ENCODE measurements at places on chromosomes 1 and 21.

GRCh38 chr1:2212532-2213491 is 15.3 kb upstream of the SKI start:
- peak; percentile 83 for DNase-seq

DNA sequence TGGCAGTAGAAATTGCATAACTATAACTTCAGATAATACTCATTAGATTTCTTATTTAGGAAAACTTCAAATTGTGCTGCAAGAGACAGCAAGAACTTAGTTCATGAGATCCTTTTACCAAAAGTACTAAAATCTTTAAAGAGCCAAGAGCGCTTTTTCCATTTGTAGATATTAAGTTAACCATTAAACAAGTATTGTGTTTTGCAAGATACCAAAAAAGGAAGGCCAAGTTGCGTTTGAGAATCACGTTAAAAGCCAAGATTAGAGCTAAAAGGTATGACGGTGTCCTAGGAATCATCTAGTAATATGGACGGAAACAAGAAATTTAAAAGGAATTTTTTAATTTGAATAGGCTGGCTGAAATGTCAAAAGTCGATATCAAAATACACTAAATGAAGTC is 361.3 kb upstream of the LYPLAL1 start:
- no peak for DNase-seq

GRCh38 chr1:24199291-24199900 is 12.3 kb upstream of the IFNLR1 start:
- peak; percentile 67 for DNase-seq

DNA sequence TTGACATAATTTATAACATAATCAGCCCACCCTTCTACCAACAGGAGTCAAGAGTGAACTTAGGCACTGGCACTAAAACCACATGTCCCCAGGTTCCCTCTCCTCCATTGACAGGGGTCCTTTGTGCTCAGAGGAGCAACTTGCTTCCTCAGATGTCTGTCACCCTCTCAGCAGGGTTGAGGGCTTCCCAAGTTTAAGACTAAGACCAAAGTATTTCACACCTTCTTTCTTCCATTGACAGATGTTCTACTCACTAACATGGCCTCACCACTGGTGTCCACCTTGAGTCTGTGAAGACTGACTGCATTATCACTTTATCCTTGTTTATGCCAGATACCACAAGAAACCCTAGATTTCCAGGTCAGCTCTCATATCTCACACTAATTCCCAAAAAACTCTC is 56.5 kb downstream of the CCDC18 start:
- DNase-seq: no peak

DNA sequence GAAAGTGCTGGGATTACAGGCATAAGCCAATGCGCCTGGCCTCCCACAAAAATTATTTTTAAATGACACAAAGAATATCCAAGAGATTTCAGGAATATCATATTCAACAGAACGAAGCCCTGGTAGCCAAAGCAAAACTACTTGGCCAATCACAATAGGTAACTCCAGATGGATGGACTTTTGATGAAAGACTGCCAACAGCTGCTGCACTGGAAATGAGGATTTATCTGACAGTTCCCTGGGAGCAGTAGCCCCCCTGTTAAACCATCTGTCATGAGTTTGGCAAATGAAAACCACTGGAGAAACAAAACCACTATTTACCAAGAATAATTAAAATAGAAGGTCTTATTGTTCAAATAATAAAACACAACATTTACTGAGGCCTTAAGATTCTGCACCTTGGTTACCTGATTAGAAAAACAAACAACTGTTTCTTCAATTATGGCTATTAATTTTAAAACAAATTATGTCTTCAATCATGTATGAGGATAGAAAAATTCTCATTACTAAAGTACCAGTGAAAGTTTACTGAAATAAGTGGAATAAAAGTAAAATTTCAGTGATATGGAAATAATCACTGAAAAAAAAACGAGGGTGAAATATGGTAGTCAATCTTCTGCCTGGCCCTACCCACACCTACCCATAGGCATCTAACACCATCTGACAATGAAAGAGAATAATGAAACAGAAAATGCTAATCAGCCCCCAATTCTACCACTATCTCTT is 34.3 kb upstream of the PSMG1 start:
- DNase-seq: no peak

GRCh38 chr1:20775700-20776099 is 11.4 kb downstream of the HP1BP3 start:
- DNase-seq: no peak

GRCh38 chr1:53554592-53555305 is 95.5 kb downstream of the DMRTB1 start:
- no peak for DNase-seq

GRCh38 chr1:92769856-92770255 is 15.1 kb downstream of the EVI5 start:
- no peak for DNase-seq

- DNase-seq: no peak
Observed at GRCh38 chr21:36122977-36123376, 11.9 kb upstream of the CBR3 start.

- DNase-seq: no peak
Observed at GRCh38 chr21:42833859-42834725, 45.2 kb downstream of the WDR4 start.

GRCh38 chr1:61743716-61744580 is 1.7 kb downstream of the PATJ start:
- DNase-seq: no peak

DNA sequence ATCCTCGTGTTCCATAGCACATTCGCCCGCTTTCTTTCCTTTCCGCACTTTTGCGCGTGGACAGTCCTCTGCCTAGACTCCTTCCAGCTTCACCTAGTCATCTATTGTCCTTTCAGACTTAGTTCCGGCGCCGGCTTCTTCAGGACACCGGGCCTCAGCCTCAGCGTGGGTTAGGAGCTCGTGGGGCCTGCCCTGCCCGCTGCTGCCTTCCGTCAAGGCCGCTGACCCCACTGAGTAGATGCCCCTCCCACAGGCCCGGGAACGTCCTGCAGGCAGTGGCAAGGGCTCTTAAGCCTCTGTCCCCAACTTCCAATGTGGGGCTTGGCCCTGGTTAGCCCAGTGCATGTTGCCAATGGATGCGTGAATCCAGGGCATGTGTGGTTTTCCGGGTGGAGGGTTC is 11.4 kb downstream of the DMRTB1 start:
- DNase-seq: no peak

GRCh38 chr1:215719552-215719951 is 152.4 kb downstream of the KCTD3 start:
- no peak for DNase-seq

DNA sequence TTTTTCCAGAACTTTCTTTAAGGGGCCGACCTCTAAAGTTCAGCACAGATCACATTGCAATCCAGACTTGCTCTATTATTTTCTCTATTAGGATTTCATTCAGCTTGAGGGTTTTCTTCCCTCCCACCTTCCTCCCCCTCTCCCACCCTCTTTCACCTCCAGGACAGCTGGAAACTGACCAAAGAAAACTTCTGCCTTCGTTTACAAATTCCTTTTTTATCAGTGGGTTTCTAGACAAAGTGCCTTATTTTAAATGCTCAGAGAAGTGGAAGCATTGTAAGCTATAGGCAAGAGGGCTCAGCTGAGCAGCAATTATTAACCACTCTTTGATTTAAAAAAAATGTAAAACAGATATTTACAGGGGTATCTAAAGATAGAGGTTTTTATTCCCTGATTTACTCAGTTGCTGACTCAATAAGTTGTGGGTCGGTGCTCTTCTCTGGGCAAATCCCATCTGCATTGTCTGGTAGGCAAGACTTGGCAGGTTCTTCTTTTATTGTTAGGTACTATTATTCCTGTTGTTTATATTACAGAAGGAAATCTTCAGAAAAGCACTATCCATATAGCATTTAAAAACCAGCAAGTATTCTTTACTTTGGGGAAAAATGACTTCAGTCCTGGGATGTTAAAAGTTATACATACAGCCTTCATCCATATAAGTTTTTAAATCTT is 277.0 kb upstream of the C1orf105 start:
- no peak for DNase-seq

DNA sequence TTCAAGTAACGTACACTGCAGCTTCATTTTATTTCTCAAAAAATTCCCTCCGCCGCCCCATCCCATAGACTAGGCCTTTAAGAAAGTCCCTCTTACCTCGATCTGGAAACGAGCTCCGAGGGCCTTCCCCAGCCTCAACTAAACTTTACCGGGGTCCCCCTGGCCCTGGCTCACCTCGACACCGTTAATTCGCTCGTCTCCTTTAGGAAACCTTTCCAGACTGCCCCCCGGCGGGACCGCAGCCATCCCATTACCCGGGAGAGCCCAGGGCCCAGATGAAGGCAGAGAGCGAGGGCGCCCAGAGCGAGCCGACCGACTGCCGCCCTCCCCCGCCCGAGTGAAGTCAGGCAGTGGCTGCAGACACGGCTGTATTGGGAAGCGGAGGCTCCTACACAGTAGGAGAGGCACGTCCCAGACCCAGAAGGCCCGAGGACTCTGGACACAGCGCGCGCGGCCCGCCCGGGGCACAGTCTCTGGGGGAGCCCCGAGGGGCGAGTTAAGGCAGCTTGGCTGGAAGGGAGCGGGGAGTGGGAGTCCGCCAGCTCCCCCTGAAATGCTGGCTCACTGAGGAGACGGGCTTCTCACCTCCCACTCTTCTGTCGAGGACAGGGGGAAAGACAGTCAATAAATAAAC is 14.6 kb downstream of the SEMA6C start:
- no peak for DNase-seq

DNA sequence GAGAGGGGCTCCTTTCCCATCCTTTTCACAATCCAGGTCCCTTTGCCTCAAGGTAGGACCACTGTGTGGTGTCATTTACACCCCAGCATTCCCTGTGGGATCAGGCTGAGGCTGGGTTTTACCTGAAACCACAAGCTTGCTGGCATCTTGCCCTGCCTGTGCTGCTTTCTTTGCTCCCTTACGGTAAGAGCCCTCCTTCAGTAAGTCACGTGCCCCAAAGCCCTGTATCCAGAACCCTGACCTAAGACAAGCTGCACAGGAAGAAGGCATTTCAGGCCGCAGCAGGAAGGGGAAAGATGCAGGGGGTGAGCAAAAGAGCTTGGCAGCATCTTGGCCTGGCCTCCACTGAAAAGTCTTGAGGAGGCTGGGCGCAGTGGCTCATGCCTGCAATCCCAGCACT is 58.4 kb downstream of the KLHDC7A start:
- DNase-seq: no peak

- no peak for DNase-seq
Observed at GRCh38 chr1:119380304-119380703, 11.7 kb downstream of the HAO2 start.

DNA sequence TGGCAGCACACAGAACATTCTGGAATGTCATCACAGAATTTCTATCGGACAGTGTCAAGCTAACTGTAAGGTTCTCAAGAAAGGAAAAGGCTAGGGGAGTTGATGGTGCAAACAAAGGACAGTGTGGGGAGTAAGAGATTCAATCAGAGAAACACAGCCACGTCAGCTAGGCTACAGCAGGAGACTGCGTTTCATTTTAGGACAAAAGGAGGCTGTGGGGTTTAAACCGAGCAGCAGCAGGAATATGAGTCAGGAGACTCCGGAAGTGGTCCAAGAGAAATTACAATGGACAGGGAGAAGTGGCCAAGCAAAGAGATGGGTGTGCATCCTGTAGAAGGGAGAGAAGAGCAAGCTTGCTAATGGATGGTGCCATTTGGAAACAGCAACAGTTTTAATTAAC is 37.4 kb upstream of the C1orf198 start:
- DNase-seq: no peak
